Stimulated activated CD4-positive, alpha-beta T cell treated with anti-CD3 and anti-CD28 coated beads, Interleukin-4, amount 100 ng/mL, for 24 hours (primary cell): ENCODE measurements at places on chromosomes 7 and 10.
A peak's percentile ranks its signal among the peaks of the same experiment; 100 is the strongest.

DNA sequence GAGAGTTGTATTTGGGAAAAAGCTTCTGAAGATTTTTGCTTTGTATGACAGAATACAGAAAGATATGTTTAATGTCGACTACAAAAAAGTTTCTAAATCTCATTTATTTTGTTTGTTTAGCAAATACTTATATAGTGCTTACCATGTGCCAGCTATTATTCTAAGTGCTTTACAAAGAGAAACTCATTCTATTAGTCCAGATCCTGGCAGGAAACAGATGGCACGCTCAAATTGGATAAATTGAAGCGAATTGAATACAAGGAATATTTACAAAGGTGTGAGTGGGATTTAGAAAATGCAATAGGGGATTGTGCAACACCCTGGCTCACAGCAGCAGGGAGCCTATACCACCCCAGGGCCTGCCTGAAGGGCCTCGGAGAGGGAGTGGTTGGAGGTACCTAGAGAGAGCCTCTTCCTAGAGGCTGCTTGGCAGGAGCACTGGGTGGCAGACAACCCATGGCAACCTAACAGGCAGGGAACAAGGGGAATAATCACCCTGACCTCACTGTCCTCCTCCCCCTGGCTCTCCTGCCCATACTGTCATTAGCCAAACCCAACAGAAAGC, 27.6 kb upstream of the FAM204A start:
- no peak for DNase-seq

- no peak for DNase-seq
Measured at GRCh38 chr10:17668435-17669184, 24.7 kb downstream of the STAM start.

GRCh38 chr10:6207658-6208057, 4.9 kb downstream of the PFKFB3 start:
- DNase-seq: no peak

GRCh38 chr7:26005683-26006410, 146.2 kb upstream of the NFE2L3 start:
- DNase-seq: no peak

GRCh38 chr7:19919261-19920095, 146.1 kb upstream of the TMEM196 start:
- DNase-seq: no peak

DNA sequence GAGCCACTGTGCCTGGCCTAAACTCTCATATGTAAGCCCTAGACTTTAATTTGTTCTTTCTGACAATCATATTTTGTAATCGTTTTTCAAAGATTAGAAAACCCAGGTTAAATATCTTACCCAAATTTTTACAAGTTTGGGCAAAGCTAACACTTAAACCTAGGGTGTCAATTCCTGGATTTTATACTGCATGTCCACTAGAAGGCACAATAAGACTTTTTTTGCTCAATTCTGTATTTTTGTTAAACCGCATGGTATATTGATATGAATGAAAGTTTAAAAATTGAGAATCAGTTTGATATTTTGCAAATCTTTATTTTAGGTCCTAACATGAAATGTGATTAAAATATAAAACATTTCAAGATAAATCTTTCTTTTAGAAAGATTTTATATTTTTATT, 29.3 kb downstream of the DYNC2I1 start:
- DNase-seq: no peak

GRCh38 chr10:30215623-30216022, 133.5 kb downstream of the MTPAP start:
- no peak for DNase-seq

GRCh38 chr10:87763086-87763861, 54.8 kb downstream of the ATAD1 start:
- DNase-seq: no peak

DNA sequence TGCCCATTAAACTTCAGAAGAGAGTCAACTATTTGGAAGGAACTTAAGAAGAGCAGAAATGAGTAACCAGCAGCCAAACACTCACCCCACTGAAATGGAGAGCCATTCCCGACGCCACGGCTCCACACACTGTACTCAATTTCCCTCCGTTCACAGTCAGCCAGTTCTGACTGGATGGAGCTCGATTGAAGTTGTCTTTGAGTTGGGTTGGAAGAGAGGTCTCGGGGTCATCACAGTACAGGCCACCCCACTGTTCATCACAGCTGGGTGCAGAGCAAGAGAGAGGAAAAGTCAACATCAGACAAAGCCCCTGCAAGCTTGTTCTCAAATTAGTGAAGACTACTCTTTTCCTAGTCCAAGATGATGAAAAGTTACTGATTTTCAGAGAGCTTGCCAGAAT, 75.9 kb upstream of the SLC26A5 start:
- no peak for DNase-seq

GRCh38 chr10:51045871-51046270, 28.4 kb upstream of the PRKG1 start:
- no peak for DNase-seq

DNA sequence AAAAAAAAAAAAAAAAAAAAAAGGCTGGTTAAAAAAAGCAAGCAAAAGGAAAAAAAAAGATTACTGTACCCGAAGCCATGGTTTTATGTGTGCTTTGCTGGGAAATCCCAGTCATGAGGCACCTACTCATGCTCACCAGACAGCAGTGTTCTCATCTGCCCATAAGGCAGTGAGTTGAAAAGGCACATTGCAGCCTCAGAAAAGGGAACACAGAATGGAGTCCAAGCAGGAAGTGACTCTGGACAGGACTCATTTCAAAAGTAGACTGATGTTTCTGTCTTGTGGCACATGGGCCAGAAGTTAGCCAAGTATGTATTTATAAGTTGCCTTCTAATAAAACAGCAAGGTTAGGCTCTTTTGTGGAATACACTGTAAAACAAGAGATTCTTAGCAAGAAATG, 40.2 kb downstream of the PDSS1 start:
- DNase-seq: peak; percentile 43

- DNase-seq: no peak
Measured at GRCh38 chr7:154646126-154647013, 356.6 kb downstream of the PAXIP1 start.

GRCh38 chr7:86664486-86664885, 20.8 kb downstream of the GRM3 start:
- no peak for DNase-seq

- DNase-seq: no peak
Measured at GRCh38 chr10:57621466-57621865, 646.2 kb downstream of the IPMK start.

DNA sequence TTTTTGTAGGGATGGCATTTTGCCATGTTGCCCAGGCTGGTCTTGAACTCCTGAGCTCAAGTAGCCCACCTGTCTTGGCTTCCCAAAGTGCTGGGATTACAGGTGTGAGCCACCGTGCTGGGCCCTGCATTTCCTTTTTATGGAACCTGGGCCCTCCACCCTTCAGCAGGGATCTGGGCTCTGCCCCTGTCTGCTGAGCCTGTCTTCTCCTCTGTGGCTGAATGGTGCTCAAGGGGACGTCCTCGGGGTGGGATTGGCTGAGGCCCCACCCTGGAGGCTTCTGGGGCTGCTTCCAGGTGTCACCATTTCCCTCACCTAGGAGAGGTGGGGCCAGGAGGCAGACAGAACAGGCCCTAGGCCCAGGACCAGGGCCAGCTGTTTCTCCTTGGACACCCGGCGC, 18.4 kb downstream of the FAM241B start:
- no peak for DNase-seq

- no peak for DNase-seq
Measured at GRCh38 chr7:79590391-79590790, 136.9 kb upstream of the MAGI2 start.

DNA sequence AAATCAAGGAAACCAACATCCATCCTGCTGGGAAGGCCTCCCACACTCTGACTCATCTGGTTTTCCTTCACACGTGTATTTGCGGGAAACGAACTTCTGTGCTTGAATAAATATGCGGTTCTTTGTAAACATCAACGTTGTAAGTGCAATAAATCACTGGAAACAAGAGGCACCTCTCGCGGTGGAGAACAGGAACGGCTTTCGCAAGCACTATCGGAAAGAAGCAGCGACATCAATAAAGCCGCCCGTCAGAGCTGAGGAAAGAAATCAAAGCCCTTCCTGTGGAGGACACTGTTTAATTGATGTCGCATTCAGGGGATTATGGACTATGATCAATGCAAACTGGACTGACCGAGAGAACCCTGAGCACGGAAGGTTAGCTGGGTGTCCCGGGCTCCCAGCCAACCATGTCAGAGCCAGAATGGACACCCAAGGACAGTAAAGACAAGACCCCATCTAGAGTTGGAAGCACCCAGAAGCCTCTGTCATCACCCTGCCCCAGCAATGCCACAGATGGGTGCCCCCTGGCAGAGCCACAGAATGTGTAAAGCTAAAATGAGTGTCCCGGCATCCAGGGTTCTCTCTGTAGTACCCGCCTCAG, 37.6 kb downstream of the OAT start:
- DNase-seq: no peak

DNA sequence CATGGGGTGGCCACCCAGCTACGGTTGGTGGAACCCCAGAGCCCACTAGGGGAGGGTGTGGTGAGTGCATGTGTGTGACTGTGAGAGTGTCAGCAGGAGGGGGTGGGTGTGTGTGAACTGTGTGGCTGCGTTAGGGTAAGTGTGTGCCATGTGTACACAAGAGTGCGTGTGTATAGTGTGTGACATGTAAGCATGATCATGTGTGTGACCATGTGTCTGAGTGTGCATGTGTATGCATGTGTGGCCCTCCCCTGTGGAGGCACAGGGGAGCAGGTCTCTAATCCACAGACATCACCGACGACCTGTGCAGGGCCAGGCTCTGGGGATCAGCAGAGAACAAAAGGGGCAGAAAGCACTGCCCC, 3.5 kb upstream of the CFAP46 start:
- no peak for DNase-seq

DNA sequence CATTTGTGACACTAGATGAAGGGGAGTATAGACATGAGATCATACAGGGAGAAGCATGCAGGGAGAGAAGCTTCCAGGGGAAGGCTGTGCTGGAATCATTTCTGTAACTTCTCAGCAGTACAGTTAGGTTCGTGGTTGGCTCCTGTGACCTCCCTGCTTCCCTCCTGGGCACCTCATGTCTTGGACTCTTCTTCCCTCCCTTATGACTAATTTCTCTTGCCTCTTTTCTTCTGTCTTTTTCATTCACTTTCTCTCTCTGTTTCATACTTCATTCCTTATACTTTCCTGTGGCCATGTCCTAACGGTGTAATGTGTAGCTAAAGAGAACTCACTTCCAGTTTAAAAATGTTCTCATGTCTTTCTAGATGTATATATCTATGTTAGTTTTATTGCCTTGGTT, 19.1 kb upstream of the HKDC1 start:
- no peak for DNase-seq

DNA sequence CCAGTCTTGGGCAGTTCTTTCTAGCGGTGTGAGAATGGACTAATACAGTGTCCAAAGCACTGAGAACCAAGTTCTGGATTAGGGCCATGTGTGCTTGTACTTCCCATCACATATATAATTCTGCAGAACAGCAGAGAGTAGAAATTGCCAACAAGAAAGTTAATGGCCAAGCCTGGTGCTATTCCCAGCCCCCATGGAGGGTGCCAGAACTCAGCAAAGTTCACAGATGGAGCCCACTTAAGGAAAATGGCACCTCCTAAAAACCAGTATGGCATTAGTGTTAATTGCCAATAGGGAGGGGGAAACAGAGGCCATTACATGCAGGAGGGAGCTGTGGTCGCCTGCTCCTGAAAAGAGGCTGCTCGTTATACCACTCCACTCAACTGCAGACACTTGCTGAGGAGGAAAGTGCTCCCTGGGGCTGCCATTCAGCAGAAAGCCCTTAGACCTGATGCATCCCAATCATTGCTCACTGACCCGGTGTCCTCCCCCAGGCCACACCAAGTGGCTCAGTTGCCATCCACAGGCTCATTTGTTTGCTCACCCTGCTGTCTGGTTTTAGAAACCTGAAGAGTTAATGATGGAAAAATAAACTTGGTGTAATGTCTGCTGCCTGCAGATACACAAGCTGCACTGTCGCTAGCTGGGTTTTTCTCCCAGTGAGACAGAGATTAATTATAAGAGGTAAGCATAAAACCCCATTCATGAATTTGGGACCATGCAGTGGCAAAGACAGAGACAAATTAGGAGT, 280.6 kb downstream of the GFRA1 start:
- DNase-seq: no peak

GRCh38 chr7:83267141-83267631, 104.5 kb upstream of the PCLO start:
- DNase-seq: no peak

- no peak for DNase-seq
Measured at GRCh38 chr7:11196143-11196542, 222.5 kb downstream of the PHF14 start.

GRCh38 chr7:85186521-85187241, at the start of gene SEMA3D:
SEMA3D (minus strand) TSS chr7:85187056; CDS start chr7:85121891, 65,165 bp downstream.
- DNase-seq: no peak

GRCh38 chr10:86335831-86336230, 30.8 kb downstream of the GRID1 start:
- no peak for DNase-seq

GRCh38 chr7:142833174-142834048, 21.5 kb upstream of the EPHB6 start:
- DNase-seq: no peak

GRCh38 chr7:106031300-106032035, 68.4 kb downstream of the CDHR3 start:
- no peak for DNase-seq

DNA sequence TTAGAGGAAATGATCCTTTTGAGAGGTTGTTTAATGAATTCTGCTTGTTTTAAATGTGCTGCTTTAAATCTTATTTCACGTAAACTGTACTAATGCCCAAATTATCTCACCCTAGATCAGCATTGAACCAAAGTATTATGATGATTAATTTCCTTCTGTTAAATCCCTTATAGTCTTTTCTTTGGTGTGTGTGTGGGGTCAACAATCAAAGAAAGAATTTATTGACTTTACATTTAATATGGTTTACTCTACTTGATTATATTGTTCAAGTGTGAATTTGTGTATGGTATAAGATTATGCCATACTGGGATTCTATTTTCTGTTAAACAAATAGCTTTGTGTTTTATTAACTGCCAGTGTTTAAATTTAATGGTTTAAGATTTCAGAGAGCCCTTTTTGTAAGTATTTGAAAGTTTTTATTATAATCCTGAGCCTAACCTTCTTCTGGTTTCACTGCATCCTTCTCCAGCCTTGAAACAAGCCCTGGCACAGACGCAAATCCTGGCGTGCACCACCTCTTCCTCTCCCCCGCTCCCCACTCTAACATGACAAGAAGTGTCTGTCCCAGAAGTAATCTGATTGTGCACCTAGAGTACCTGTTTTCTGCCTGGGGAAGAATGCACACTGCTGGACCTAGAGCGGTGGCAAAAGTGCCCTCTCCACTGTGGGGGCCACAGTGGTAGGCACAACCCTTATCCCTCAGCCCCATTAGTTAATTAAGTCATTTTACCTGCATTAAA, 70.6 kb downstream of the KAT6B start:
- DNase-seq: no peak

GRCh38 chr7:44541028-44541869, at the start of gene NPC1L1:
NPC1L1 (minus strand) TSS chr7:44541330; CDS start chr7:44541259, 71 bp downstream.
- no peak for DNase-seq

- no peak for DNase-seq
Measured at GRCh38 chr7:18405726-18406125, 89.8 kb upstream of the HDAC9 start.

DNA sequence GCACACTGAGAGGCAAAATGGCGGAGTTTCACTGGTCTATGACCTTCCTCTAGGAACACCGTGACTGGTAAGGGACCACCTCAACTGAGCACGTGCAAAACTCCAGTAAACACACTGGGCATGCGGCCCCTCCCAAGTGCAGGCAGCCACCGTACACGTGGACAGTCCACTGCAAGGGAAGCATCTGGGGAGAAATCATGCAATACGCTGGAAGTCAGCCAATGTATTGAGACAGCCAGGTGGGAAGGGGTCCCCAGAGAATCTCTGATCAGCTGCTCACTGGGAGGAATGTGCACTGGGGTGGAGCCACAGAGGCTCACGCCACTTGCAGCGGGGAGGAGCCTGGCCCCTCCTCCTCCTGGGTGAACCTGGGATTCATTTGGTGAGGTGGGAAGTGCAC, 49.3 kb downstream of the CFAP46 start:
- no peak for DNase-seq
